ENCODE measurements at places on chromosomes 3 and 15.

DNA sequence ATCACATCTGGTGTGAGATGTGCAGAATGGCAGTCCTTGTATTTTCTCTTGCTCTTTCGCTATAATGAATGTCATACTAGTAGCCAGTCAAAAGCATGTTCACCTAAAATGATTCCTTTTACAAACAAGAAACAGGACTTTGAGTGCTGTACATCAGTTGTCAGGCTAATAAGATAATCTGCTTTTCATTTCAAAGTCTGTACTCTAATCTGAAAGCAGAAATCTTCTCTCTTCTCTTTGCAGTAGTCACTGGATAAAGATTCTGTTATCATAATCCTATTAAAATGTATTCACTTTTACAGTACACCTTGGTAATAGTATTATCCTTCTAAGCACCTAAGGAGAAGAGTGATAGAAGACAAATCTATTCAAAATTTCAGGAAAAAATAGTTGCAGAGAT lies 300.1 kb downstream of the MFSD1 start:
- no peak for DNase-seq

DNA sequence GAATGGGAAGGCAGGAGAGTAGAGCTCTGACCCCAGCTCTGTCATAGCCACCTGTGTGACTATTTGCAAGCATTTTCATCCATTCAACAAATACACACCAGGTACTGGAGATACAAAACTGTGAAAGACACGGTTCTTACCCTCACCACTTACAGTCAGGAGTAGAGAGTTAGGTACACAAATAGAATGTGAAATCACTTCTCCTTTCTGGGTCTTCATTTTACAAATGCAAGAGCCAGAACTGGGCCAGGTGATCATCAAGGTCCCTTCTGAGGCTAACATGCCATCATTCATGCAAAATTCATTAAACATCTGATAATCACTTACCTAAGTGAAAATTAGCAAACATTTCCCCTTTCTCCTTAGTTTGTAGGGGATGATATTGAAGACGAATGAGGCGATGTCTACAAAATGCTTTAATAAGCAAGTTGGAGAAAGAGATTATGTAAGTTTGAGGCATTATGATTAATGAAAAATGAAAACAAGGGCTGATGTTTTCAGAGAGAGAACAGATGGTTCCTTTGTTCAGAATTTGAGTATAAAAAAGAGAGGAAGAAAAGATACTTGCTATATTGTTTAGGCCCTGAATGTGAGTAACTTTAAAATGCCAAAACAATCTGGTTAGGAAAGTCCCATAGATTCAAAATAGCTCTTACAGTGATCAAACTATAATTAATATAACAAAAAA lies 88.6 kb downstream of the LPP start:
- DNase-seq: no peak

GRCh38 chr3:19947549-19948225 lies 790 bp downstream of the RAB5A start:
- DNase-seq: peak; percentile 0

DNA sequence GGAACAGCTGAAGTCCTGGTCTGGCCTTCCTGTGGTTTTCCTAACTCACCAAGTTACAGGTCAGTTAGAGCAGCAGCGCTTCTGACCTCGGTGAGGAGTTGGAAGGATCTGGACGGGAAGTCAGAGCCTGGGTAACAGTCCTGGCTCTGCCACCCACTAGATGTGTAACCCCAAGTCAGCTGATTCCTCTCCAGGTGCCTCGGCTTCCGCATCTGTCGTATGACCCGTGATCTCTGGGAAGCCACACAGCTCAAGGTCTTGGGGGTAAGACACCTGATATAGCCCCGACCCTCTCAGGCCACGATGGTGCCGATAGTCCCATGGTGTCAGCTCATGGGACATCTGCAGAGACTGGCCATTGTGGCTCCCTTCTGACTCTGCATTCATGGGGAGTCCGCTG lies 8.3 kb upstream of the PIGZ start:
- no peak for DNase-seq

- no peak for DNase-seq
Measured at GRCh38 chr3:124119056-124119716, 127.3 kb upstream of the ROPN1 start.

GRCh38 chr3:52132930-52133329 lies 21.3 kb downstream of the POC1A start:
- DNase-seq: no peak

- DNase-seq: no peak
Measured at GRCh38 chr3:145721815-145722214, 439.2 kb downstream of the PLOD2 start.

DNA sequence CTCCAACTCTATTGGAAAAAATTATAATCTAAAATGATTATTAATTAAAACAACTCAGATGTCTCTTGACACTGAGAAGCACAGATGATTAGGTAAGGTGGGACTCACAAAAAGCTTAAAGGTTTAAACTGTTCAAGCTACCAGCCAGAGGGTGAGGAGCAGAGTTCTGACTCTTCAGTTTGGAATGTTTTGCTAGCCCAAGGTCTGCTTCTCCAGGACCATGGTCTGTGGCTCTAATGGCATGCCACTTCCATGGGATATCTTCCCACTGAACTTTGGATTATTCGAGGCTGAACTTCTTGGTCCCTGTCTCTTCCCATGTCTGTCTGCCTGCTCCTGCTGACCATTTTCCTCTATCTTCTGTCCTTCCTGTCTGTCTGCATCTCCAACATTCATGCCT lies 49.2 kb downstream of the CACNA2D3 start:
- DNase-seq: no peak

GRCh38 chr3:37770938-37771918 lies 90.5 kb upstream of the CTDSPL start:
- DNase-seq: no peak

DNA sequence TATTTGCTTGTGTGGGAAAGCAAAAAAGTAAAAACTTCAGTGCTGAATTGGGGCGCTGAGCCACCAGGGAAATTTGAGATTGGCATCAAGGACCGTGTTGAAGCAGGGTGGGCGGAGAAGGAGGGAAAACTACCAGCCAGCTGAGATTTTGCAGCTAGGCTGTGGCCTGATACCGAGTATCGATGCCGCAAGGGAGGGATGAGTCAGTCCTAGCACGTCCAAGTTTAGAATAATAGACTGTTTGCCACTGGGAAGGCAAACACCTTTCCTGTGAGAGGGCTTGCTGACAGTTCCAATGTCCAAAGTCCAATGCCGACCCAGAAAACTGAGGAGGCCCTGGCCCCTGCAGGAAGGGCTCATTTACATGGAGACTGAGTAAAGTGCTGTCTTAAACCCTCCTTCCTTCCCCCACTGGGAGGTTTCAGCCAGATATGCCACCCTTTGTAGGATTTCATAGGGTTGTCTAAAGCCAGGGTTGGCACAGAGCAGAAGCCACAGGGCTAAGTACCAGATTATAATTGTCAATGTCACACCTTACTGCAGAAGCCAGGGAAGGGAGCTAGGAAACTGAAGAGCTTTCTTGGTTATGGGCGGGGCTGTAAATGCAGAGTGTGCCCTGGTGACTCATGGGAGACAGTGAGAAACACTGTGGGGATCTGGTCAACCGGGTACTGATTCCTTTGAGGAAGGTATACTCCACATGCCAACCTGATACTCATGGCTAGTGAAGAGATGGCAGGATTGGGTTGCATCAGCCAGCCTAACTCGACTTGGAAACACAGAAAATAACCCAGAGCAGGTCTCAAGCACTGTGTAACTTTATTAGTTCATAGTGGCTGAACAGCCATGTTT lies 28.4 kb upstream of the PIK3CB start:
- no peak for DNase-seq

DNA sequence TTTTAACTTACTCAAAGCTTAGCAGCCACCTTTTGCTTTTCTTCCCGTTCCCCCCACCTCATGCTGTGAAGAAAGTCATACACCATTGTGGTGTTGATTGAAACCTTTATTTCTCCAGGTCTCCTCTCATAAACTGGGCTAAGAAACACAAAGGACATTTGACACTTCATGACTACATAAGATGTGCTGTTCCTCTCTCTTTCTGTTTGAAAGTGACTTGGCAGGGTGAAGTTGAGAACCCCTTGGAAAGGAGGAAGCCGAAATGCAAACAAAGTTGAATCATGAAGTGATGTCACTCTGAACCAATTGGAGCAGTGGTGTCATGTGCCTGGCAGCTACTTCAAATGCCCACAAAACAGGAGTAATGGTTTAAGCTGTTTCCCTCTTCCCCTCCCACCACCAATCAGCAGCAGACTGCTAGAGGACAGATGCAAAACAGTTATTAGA lies 174.7 kb downstream of the IGF1R start:
- DNase-seq: no peak

- DNase-seq: no peak
Measured at GRCh38 chr3:43195115-43195498, 89.2 kb upstream of the POMGNT2 start.

DNA sequence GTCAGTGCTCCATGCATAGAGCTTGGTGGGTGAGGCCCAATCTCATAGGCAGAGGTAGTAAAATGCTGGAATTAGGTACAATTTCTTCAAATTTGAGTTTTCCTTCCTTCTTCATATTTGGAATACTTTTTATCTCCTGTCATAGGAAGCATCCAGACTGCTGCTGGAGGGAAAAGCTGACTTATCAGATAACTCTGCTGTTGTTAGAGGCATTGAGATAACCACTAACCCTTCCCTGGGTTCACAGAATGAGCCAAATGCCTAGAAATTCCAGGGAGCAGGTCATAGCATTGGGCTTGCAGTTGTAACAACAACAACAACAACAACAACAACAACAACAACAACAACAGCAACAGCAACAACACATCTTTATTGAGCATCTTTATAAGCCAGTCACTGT lies 332.7 kb downstream of the PDCD6IP start:
- DNase-seq: no peak

- no peak for DNase-seq
Measured at GRCh38 chr3:193828477-193828876, 235.5 kb downstream of the OPA1 start.

DNA sequence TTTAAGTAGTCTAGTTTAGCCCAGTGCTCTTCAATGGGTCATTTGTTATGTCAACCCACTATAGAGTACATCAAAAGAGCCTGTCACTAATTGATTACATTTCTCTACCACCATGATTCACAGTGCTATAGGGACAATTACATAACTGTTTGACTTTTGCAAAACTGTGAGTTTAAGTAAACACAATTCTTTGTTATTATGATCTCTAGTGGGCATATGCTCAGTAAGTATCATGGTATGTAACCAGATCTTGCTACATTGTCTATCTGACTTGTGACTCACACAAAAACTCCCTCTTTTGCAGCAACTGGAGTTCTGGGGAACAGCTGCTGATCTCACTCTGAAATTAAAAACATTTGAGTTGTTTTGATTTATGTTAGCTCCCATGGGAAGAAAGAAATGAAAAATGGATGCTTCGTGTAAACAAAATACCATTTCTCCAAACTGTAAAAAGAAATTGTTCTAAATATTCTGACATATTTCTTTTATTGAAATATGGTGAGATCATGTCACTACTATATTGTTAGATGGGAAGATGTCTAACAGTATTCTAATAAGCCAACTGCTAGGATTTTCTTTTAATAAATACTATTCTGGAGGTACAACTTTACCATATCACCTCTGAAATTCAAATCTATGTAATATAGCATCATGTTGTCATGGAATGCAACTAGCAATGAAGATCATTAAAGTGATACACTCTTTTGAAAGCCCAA lies 470.4 kb downstream of the ROBO1 start:
- no peak for DNase-seq

DNA sequence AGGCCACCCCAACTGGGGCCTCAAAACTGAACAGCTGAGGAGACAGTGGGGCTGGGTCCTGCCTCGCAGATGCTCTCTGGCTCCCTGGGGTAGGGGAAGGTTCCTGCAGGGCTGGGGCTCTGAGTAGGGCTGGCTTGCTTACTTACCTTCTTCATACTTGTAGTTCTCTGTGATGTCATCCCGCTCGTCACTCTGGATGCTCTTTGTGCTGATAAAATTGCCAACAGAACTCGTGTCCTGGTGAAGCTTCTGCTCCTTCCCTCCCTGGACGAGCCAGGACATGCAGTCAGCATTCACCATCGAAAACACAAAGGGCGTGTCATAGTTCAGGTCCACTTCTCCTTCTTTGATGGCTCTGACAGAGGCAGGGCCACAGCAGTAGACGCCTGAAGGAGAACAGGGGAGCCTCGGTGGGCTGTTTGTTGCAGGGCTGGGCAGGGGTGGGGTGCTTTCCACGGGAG lies 17.9 kb upstream of the EPB42 start:
- DNase-seq: no peak

GRCh38 chr3:102676424-102676823 lies 241.6 kb downstream of the ZPLD1 start:
- no peak for DNase-seq

DNA sequence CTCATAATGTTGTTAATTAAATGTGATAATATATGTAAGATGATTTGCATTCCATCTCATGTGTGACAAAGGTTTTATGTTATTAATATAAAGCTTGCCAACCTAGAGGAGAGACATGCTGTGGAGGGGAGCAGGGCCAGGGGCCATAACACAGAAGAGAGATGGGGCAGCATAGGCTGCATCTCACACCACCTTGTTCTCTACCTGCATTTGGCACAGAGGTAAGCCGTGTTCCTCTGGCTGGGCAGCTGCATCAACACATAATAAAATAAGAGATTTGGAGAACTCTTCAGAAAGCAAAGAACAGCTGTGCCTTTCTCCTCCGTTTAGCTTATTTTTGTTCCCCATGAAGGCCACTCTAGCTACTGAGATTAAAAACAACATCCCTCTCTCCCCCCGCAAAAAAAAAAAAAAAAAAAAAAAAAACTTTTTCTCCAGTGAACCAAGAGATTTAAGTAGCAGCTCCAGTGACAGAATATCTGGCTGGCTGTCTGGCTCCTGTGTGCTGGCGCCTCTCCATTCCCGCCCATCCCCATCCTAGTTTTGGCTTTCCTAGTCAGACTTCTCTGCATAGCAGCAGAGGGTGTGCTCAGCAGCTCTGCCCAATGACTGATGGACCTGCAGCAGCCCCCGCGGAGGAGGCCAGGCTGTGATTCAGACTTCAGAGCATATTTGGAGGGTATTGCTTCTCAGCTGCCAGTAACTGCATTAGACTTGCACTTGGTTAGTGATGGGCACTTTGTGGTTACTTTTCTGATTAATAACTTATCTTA lies 52.2 kb upstream of the STXBP5L start:
- no peak for DNase-seq

DNA sequence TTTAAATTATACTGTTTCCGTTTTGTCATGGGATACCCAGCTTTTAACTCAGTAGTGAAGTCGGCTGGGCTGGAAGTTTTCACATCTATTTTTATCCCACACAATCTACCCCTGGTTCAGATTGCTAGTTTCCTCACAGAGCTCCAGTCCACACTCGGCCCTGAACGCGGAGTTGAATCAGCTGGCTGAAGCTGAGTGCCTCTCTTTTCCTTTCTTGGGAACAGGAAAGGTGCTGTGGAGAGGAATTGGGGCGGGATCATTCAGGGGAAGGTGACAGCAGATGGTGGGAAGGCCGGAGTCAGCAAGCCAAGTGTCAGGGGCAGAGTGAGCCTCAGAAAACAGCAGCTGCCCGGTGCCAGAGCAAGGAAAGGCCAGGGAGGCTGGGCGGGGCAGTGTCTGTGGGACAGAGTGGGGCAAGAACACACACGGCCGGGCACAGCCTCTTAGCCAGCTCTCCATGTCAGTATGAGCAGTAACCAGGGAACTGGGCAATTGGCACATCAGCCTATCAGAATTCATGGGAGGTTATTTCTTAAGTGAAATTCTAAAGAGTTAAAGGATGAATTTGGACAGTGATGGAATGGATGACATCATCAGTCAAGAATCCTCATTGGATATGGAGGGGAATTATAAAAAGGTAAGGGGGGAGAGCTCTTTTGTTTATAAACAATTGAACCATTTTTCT lies 135.7 kb upstream of the IL12A start:
- no peak for DNase-seq

- no peak for DNase-seq
Measured at GRCh38 chr15:95932676-95933075, 397.8 kb upstream of the NR2F2 start.
